ENCODE measurements at places on chromosomes 5 and 9. TPM values are rescaled to one million over a fixed set of nuclear protein-coding genes. Genes with fewer than 3 reads are reported as not detected.

Gene SEMA6A
- 34.2 TPM for total RNA-seq

Gene CEL
- total RNA-seq: 3.4 TPM

Gene ACTBL2
- total RNA-seq: 11.6 TPM

Gene SPATA31A3
- not detected for total RNA-seq

Gene UBE2B
- total RNA-seq: 97.1 TPM

Data from astrocyte (in vitro differentiated cells and primary cell).